ENCODE measurements at places on chromosomes 3 and 15. TPM values are rescaled to one million over a fixed set of nuclear protein-coding genes. Genes with fewer than 3 reads are reported as not detected.

The STARD9 gene
- total RNA-seq = 6.4 TPM

The ANKRD63 gene
- total RNA-seq = not detected

The RGMA gene
- total RNA-seq = not detected

The LRRC57 gene
- total RNA-seq = 13.7 TPM

- H3K36me3 ChIP-seq = peaks cover 32% of the 10 kb centered on the region
- peak overlapping the region; percentile 35 for H3K27ac ChIP-seq
- no peaks in the 10 kb centered on the region for H3K27me3 ChIP-seq
- no peak for DNase-seq
Measured at GRCh38 chr3:38167591-38167990, 2.3 kb downstream of the OXSR1 start.

GRCh38 chr15:23566651-23567050, 1.2 kb downstream of the MKRN3 start:
- no peak overlapping the region for H3K27ac ChIP-seq
- H3K4me1 ChIP-seq = no peaks in the 10 kb centered on the region
- H3K36me3 ChIP-seq = no peaks in the 10 kb centered on the region
- H3K27me3 ChIP-seq = no peaks in the 10 kb centered on the region
- H3K4me3 ChIP-seq = peak overlapping the region; percentile 60

- no peak for DNase-seq
- no peak overlapping the region for H3K4me3 ChIP-seq
- H3K4me1 ChIP-seq = no peaks in the 10 kb centered on the region
- peaks cover 1% of the 10 kb centered on the region for H3K27me3 ChIP-seq
- no peaks in the 10 kb centered on the region for H3K36me3 ChIP-seq
- H3K27ac ChIP-seq = no peak overlapping the region
Measured at GRCh38 chr3:32910954-32911353, 40.5 kb upstream of the CCR4 start.

GRCh38 chr3:97957617-97958311, 14.5 kb downstream of the RIOX2 start:
- no peak overlapping the region for H3K4me3 ChIP-seq
- H3K36me3 ChIP-seq = peaks cover 47% of the 10 kb centered on the region

DNA sequence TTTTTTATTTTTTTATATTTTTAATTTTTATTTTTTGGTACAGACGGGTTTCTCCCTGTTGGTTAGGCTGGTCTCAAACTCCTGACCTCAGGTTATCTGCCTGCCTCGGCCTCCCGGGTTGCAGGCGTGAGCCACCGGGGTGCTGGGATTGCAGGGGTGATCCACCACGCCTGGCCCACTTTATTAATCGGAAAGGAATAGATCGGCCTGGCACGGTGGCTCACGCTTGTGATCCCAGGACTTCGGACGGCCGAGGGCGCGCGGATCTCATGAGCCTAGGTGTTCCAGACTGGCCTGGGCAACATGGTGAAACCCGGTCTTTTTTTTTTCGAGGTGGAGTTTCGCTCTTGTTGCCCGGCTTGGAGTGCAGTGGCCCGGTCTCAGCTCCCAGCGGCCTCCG, 26.5 kb upstream of the TUBGCP5 start:
- H3K4me1 ChIP-seq = no peaks in the 10 kb centered on the region
- no peaks in the 10 kb centered on the region for H3K36me3 ChIP-seq
- no peak for DNase-seq
- H3K27me3 ChIP-seq = no peaks in the 10 kb centered on the region
- no peak overlapping the region for H3K4me3 ChIP-seq

DNA sequence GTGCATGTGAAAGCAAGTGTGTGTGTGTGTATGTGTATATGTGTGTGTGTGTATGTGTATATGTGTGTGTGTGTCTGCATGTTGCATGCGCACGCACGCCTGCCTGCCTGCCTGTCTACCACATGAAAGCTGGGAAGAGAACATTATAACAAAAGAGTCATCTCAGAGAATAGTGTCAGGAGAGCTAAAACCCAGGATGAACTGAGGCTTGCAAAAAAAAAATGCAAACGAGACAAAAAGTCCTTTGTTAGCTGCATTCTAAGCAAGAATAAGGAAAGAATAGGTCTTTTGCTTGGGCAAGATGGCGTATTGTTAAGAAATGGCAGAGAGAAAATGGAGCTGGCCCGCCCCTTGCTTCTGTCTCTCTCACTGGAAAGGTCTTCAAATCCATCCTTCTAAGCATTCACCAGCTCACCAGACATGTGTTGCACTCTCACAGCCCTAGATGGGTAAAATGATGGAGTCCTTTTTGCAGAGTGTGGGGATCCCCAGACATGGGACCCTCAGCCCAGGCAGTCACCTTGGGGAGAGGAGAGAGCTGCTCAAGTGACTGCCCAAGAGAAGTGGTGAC, 16.4 kb downstream of the WNT7A start:
- no peaks in the 10 kb centered on the region for H3K36me3 ChIP-seq
- H3K27ac ChIP-seq = no peak overlapping the region
- no peaks in the 10 kb centered on the region for H3K27me3 ChIP-seq
- no peak overlapping the region for H3K4me3 ChIP-seq
- no peak for DNase-seq

DNA sequence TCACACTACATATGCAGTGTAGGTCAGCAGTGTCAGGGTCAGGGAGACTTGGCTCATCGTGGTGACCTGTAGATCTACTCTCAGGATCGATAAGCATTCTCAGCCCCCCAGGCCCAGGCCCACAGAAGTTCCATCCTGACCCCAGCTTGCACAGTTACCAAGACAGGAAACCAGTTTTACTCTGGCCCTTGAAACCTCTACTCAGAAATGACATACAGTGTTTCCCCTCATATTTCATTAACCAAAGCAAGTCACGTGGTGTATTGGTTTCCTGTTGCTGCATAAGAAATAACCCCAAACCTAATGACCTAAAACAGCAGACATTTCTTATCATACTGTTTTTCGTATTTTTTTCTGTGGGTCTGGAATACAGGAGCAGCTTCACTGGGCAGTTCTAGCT, 242.2 kb downstream of the SLCO3A1 start:
- H3K27ac ChIP-seq = peak overlapping the region; percentile 59
- H3K27me3 ChIP-seq = no peaks in the 10 kb centered on the region
- peaks cover 27% of the 10 kb centered on the region for H3K4me1 ChIP-seq
- no peak overlapping the region for H3K4me3 ChIP-seq
- peak; percentile 29 for DNase-seq

- DNase-seq = no peak
- no peaks in the 10 kb centered on the region for H3K4me1 ChIP-seq
- no peak overlapping the region for H3K27ac ChIP-seq
- H3K36me3 ChIP-seq = no peaks in the 10 kb centered on the region
- no peak overlapping the region for H3K4me3 ChIP-seq
- peaks cover 14% of the 10 kb centered on the region for H3K27me3 ChIP-seq
Measured at GRCh38 chr3:134326760-134327593, 47.3 kb downstream of the AMOTL2 start.

GRCh38 chr15:22228101-22228762, 147.9 kb downstream of the OR4M2 start:
- no peak overlapping the region for H3K27ac ChIP-seq
- H3K4me1 ChIP-seq = peaks cover 6% of the 10 kb centered on the region
- DNase-seq = no peak
- H3K36me3 ChIP-seq = no peaks in the 10 kb centered on the region

DNA sequence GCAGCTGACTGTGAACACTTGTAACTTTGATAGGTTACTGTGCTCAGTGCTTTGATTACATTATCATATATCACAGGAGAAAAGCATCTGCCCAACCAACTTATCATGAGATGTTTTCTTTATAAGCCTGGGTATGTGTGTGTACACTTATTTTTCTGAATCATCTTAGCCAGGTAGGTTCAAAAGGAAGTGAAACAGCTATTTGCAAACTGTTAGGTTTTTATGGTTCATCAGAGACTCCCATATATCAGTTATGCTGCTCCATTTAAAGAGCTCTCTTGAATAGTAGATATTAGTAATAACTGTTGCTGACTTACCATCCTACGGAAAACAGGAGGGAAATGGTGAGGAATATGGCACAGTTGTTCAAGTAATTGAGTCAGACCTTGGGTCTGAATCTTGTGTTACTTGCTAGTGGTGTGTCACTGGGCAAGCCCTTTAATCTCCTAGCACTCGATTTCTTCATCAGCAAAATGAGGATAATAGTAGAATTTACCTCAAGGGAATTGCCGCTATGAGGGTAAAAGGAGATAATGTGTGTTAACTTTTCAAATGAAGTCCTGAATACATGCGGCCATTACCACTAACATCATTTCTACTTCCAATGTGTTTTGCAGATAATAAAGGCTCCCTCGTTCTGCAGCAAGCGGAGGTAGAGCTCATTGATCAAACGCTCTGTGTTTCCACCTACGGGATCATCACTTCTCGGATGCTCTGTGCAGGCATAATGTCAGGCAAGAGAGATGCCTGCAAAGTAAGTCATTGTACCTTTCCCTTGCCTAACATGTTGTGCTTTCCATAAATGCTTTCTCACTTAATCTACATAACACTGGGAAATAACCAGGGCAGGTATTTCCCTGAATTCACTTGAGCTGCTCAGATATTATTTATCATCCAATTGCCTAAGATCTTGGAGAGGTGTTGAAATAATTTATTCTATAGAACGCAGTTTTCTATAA, 7.8 kb upstream of the C3orf52 start:
- peaks cover 14% of the 10 kb centered on the region for H3K4me1 ChIP-seq
- no peak overlapping the region for H3K4me3 ChIP-seq
- DNase-seq = no peak
- H3K36me3 ChIP-seq = peaks cover under 1% of the 10 kb centered on the region
- H3K27ac ChIP-seq = no peak overlapping the region

GRCh38 chr15:62745621-62746225, 296.8 kb upstream of the TPM1 start:
- H3K27ac ChIP-seq = no peak overlapping the region
- H3K4me1 ChIP-seq = peaks cover 8% of the 10 kb centered on the region
- H3K4me3 ChIP-seq = no peak overlapping the region
- H3K27me3 ChIP-seq = no peaks in the 10 kb centered on the region

DNA sequence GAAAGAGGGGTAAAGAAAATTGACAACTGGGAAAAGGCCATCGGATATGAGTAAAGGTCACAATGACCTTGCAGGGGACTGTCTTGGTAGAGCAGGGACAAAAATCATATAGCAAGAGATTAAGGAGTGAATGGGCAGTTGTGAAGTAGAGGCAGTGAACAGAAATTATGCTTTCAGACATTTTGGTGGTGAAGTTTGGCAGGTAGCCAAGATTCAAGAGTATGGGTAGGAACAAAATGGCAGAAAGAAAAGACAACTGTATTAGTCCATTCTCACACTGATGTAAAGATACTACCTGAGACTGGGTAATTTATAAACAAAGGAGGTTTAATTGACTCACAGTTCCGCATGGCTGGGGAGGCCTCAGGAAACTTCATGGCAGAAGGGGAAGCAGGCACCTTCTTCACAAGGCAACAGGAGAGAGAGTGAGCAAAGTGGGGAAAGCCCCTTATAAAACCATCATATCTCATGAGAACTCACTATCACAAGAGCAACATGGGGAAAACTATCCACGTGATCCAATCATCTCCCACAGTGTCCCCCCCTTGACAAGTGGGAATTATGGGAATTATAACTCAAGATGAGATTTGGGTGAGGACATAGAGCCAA, 84.0 kb downstream of the CGNL1 start:
- no peak overlapping the region for H3K27ac ChIP-seq
- no peak for DNase-seq
- H3K4me1 ChIP-seq = no peaks in the 10 kb centered on the region
- H3K36me3 ChIP-seq = no peaks in the 10 kb centered on the region

All from activated CD8-positive, alpha-beta T cell treated with anti-CD3 and anti-CD28 coated beads for 36 hours (primary cell).